IMR-90 (cell line): ENCODE measurements at places on chromosomes 1 and 21. TPM values are rescaled to one million over a fixed set of nuclear protein-coding genes. Genes with fewer than 3 reads are reported as not detected.

GRCh38 chr1:214280386-214281020, 456 bp upstream of the SMYD2 start:
- DNase-seq, result peak; percentile 37

Gene VHLL
- polyA plus RNA-seq, result not detected in 2 replicates

DNA sequence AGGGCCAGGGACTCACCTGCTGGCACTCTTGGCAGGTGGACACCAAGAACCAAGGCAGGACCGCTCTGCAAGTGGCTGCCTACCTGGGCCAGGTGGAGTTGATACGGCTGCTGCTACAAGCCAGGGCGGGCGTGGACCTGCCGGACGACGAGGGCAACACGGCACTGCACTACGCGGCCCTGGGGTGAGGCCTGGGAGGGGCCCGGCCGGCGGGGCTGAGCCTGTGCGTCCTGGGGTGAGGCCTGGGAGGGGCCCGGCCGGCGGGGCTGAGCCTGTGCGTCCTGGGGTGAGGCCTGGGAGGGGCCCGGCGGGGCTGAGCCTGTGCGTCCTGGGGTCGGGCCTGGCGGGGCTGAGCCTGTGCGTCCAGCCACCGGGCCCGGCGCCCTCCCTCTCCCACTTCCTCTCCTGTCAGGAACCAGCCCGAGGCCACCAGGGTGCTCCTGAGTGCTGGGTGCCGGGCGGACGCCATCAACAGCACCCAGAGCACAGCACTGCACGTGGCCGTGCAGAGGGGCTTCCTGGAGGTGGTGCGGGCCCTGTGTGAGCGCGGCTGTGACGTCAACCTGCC, 4.6 kb upstream of the MMP23B start:
- DNase-seq, result no peak

DNA sequence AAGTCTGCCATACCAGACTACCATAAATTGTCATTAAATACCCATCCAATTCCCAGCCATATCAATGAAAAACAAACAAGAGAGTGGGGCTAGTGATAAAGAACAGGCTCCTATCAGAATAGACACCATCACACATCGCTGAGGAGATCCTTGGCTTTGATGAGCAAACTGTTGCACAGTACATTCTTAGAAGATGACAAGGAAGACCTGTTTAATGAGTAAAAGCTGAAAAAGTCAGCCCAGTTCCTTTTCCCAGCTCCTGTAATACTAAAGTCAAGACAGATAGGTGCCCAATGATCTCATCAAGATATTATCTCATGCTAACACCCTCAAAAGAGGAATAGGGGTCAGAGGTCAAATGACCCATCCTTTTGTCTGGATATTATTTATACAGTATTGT, 164.5 kb upstream of the COA6 start:
- peak; percentile 34 for DNase-seq

DNA sequence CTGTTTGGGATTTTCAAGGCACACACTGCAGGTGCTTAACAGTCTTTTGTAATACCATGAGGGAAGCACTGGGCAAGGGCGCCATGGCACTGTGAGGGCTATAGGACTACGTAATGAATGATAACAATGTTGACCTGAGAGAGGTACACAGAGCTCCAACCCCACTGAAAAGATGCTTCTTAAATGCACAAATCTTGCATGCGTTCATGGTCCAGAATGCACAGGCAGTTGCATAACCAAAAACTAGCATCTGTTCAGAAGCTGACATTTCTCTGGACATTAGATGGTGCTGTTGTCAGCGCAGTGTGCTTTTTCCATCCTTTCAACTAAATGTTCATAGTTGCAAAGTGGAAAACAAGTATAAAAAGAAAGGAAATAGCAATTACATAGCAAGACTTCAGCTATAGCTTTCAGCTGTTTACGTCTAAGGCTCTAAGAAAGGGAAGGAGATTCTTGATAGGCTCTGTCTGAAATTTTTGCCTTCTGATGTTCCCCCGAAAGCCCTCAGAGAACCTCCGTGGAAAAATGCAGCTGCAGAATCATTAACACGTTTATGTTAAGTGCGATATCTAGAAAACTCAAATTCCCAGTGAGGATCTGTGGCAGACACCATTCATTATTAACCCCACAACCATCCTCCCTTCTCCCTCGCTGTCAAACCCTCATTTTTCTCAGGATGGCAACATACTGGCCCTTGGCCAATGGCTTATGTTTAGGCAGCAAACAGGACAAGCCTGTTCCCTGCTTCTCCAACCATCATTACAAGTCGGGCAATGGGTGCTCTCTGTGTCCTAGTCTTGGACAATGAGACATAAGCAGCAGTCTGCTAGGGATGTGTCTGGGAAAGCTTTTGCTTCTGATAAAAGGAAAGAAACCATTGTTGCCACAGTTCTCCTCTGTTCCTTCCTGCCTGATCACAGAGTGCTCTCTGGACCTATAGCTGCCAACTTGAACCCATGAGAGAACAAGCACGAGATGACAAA, 8.2 kb upstream of the TARBP1 start:
- DNase-seq, result peak; percentile 84

Gene SLC1A7
- 0.05 and 0.06 TPM in 2 replicates for polyA plus RNA-seq

Gene ARMH1
- 0.72 and 1.1 TPM in 2 replicates for polyA plus RNA-seq

- DNase-seq, result no peak
Measured at GRCh38 chr1:58282623-58283387, 263.7 kb downstream of the OMA1 start.

Gene PEAR1
- 44.4 and 52.1 TPM in 2 replicates for polyA plus RNA-seq

Gene CYYR1
- polyA plus RNA-seq, result not detected in 2 replicates

DNA sequence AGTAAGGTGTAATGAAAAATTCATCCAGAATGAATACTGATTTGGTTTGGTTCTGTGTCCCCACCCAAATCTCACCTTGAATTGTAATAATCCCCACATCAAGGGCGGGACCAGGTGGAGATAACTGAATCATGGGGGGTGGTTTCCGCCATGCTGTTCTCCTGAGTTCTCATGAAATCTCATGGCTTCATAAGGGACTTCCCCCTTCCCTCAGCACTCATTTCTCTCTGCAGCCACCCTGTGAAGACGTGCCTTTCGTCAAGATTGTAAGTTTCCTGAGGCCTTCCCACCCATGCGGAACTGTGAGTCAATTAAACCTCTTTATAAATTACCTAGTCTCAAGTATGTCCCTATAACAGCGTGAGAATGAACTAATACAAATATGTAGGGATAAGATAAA, 5.5 kb upstream of the SYNJ1 start:
- DNase-seq, result no peak

GRCh38 chr1:79197421-79197820, 190.9 kb upstream of the ADGRL4 start:
- DNase-seq, result peak; percentile 38

DNA sequence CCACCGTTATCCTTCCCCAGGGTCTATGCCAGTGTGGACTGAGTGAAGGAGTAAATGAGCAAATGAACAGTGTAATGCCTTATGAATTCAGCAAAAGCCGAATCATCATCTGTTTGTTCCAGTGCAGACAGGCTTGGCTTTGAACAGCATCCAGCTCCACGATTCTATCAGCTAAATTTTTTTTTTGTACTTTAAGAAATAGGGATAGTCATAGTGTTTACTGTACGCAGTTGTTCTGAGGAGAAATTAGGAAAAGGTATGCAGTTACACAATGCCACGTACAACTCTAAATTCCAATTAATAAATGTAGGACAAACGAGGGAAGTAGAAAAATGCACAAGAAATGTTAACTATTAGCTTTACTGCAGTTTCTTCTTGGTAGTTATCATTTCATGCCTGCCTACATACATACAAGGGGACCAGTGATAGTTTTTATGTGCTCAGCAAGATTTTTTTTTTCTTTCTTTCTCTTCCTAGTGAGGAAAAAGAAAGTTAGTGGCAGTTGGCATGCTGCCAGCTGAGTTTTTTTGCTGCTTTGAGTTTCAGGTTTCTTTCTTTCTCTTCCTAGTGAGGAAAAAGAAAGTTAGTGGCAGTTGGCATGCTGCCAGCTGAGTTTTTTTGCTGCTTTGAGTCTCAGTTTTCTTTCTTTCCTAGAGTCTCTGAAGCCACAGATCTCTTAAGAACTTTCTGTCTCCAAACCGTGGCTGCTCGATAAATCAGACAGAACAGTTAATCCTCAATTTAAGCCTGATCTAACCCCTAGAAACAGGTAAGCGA, at the start of gene IFI44L:
Gene IFI44L (plus strand): TSS at position 646 of the 777 bp plus-strand sequence. CDS start 7,468 bp downstream, outside the sequence.
- peak; percentile 59 for DNase-seq

GRCh38 chr1:42318601-42319000, 16.4 kb downstream of the FOXJ3 start:
- no peak for DNase-seq

- no peak for DNase-seq
Measured at GRCh38 chr1:8989821-8990220, 36.4 kb downstream of the SLC2A7 start.

Gene AK2
- polyA plus RNA-seq, result 152 and 203 TPM in 2 replicates

- no peak for DNase-seq
Measured at GRCh38 chr1:111903148-111903870, 86.2 kb downstream of the KCND3 start.

GRCh38 chr1:208445758-208446203, 201.6 kb upstream of the PLXNA2 start:
- no peak for DNase-seq

DNA sequence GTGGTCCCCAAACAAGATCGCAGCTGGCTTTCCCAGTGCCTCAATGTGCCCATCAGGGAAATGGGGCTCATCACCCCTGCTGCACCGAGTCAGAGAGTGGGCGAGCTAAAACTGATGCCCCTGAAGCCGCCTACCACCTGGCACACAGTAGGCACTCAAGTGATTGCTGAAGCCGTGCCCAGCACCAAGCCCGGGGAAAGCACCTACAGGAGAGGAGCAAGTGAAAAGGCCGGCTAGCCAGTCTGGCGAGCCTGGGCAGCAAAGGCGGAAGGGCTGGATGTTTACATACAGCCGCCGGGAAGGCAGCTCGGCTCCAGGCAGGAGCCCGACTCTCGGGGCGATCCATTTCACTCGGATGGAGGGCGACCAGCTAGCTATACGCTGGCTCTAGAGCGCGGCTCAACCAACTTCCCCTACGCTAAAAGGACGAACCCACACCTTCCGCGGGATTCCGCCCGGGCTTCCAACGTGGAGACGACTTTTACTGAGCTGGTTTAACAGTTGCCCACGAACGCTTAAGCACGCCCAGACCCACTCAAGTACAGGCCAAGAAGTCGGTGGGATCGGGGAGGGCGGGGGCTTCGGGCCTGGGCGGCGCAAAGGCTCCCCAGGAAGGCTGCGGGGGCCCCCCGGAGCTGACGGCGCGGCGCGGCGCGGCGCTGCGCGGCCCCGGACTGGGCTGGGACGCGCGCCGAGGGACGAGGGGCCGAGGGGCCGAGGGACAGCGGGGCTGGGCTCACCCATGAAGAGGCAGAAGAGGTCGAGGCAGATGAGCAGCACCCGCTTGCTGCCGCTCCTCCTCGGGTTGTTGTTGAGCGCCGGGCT, 1.0 kb downstream of the PLPP3 start:
- peak; percentile 61 for DNase-seq

- DNase-seq, result peak; percentile 35
Measured at GRCh38 chr1:8370905-8371315, 53.0 kb downstream of the SLC45A1 start.

DNA sequence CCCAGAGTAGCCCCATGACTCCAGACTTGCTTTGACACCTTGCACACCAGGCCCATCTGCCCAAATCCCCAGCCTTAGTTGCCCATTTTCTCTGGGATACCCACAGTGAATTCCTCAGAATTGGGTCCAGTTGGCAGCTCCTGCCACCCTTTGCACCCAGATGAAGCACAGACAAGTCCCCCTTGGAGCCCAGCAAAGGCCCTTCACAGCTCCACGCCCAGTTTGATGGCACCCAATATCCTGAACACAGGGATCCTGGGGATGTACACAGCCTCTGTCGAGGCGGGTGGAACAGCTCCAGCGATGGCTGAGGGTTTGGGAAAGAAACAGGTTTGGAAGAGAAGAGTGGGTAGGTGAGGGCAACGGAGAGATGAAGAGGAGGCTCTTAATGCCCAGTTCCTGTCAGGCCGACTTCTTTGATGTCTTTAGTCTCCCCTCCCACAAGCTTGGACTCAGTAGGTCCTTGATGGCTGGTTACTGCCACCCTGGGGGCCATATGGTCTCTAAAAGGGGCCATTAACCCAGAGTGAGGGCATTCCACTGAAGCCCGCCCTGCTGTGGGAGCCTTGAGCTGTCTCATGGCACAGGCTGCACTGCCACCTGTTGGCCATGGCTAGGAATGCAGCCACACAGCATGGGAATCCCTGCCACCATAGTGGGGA, 21.7 kb downstream of the TMEM53 start:
- peak; percentile 42 for DNase-seq

GRCh38 chr1:205493241-205494085, 11.0 kb upstream of the CDK18 start:
- peak; percentile 56 for DNase-seq

DNA sequence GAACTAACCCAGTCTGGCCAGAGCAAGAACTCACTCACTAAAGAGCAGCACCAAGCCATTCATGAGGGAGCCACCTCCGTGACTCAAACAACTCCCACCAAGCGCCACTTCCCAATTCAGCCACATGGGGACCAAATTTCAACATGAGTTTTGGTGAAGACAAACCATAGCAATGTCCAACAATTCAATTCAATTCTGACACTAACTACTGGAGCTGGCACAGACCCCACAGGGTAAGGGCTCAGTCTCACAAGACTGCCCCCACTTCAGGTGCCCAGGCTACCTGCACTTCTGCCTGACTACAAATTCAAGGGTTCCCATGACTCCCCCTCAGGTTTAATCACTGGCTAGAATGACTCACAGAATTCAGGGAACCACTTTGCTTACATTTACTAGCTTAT, 48.8 kb upstream of the RAP1A start:
- peak; percentile 35 for DNase-seq

DNA sequence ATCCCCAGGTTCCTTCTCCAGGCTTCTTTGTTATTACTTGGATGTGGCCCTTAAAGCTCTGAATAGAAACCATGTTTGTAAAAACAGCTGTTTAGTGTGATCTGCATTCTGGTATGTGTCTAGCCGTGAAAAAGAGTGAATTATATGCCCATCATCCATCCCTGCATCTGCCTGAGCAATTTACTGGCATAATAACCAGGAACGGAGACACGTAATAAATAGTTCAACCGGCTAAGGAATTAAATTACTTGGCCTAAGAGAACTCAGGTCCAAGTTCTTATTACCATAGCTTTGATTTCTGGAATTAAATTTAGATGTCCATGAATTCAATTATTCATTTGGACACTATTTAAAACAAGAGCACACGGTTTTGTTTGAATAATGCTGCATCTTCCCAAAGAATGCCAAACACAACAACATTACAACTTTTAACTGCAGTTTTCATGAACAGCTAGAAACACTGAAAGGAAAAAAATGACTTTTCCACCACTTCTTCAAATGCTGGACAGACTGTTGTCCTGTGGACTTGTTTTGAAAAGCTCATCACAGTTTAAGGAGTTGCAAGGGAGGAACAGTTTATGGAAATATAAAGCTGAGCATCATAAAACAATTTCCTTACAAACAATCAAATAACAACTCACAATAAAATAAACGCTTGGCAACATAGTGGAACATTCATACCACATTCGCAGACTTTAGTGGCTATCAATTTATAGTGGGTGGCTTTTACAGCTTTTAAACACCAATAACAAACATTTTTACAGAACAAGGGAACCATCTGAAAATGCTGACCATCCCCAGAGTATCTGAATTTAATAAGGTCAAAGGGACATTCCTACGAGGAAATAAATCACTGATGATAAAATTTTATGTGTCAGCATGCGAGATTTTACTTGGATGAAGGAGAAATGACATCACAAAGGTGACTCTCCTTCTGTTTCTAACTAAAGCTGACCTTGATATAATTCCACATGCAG, 144.7 kb downstream of the APP start:
- no peak for DNase-seq

- no peak for DNase-seq
Measured at GRCh38 chr1:217781056-217781455, 149.9 kb downstream of the SPATA17 start.
